ENCODE measurements at places on chromosomes 2 and 18.

DNA sequence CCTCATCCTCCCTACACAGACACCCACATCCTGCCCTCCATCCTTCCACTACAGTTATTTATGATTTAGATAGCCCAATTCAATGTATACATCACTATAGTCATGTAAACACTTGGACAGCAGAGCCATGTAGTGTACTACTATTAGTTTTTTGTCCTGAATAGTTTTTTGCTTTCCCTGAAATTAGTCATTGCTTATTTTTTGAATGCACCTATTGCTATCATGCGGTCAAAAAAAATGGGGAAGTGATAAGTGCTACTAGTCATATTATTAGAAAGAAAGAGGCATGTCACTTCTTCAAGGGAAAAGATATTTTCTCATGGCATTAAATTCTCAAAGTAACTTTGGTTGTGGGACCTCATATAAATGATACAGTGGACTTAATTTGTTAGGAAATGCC lies 6.8 kb upstream of the GREB1 start:
- H3K4me1 ChIP-seq = no peaks in the 10 kb centered on the region
- no peaks in the 10 kb centered on the region for H3K36me3 ChIP-seq
- no peaks in the 10 kb centered on the region for H3K27me3 ChIP-seq
- no peak overlapping the region for H3K4me3 ChIP-seq

GRCh38 chr18:35142275-35142615 lies 98.6 kb upstream of the ZNF397 start:
- H3K36me3 ChIP-seq = no peaks in the 10 kb centered on the region
- H3K4me3 ChIP-seq = no peak overlapping the region
- H3K4me1 ChIP-seq = no peaks in the 10 kb centered on the region
- no peaks in the 10 kb centered on the region for H3K27me3 ChIP-seq
- no peak overlapping the region for H3K27ac ChIP-seq

GRCh38 chr18:59640721-59641120 lies 56.5 kb downstream of the CCBE1 start:
- no peaks in the 10 kb centered on the region for H3K27me3 ChIP-seq
- no peaks in the 10 kb centered on the region for H3K4me1 ChIP-seq
- DNase-seq = no peak

GRCh38 chr2:70574109-70574508 lies 20.5 kb upstream of the TGFA start:
- no peaks in the 10 kb centered on the region for H3K4me1 ChIP-seq
- no peaks in the 10 kb centered on the region for H3K27me3 ChIP-seq
- no peak overlapping the region for H3K27ac ChIP-seq
- no peak overlapping the region for H3K4me3 ChIP-seq
- DNase-seq = no peak
- H3K36me3 ChIP-seq = no peaks in the 10 kb centered on the region

GRCh38 chr2:157292853-157293252 lies 32.8 kb downstream of the ERMN start:
- H3K36me3 ChIP-seq = no peaks in the 10 kb centered on the region
- H3K27ac ChIP-seq = no peak overlapping the region
- no peaks in the 10 kb centered on the region for H3K27me3 ChIP-seq
- DNase-seq = no peak

GRCh38 chr18:22026889-22027288 lies 142.5 kb upstream of the GATA6 start:
- no peaks in the 10 kb centered on the region for H3K27me3 ChIP-seq
- H3K36me3 ChIP-seq = no peaks in the 10 kb centered on the region
- H3K27ac ChIP-seq = peak overlapping the region; percentile 89
- DNase-seq = peak; percentile 100
- peaks cover 10% of the 10 kb centered on the region for H3K4me1 ChIP-seq
